Kidney glomerular epithelial cell (primary cell): ENCODE measurements at places on chromosomes 3 and 15.
A peak's percentile ranks its signal among the peaks of the same experiment; 100 is the strongest.

GRCh38 chr3:143436231-143436930, 316.8 kb downstream of the CHST2 start:
- peak; percentile 26 for DNase-seq

DNA sequence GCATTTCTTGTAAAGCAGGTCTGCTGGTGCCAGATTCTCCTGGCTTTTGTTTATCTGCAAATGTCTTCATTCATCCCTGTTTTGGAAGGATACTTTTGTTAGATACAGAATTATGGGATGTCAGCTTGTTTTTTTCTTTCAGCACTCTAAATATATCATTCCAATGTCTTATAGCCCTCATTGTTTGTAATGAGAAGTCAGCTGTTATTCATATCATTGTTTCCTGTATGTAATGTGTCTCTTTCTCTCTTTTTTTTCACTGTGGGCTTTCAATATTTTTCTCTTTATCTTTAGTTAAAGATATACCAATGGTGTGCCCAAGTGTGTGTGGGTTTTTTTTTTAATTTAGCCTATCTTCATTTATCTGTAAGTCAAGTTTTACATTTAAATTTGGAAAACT, 65.6 kb upstream of the DCP1A start:
- no peak for DNase-seq

DNA sequence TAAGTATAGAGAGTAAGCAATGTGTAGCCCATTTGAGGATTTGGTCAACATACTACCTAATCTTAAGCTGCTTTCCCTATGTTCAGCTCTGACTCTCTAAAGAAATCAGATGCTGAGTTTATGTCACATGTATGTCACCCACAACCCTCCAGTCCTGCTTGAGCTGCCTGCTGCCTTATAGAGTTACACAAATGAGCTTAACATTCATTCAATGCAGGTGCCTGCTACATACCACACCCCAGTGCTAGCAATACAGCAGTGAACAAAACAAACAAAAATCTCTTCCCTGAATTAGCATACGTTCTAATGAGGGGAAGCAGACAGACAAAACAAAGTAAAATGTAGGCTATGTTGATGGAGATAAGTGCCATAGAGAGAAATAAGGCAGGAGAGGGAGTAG, 93.0 kb downstream of the HHLA2 start:
- no peak for DNase-seq

DNA sequence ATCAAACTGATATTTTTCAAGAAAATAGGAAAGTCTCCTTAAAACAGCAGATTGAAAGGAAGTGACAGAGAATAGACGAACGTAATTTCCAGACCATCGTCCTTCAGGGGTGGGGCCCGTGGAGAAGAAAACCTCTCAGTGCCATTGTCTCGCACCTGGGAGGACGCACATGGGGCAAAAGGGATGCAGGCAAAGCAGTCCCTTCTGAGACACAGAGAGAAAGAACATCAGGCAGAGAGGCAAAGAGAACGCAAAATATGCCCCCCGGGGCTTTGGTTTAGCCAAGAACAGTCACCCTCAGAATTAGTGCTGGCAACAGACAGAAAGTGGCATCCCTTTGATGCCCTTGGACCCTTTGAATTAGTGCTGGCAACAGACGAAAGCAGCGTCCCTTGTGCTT, 37.0 kb downstream of the MUC20 start:
- DNase-seq: no peak
